ENCODE measurements at places on chromosomes 6 and 20.

DNA sequence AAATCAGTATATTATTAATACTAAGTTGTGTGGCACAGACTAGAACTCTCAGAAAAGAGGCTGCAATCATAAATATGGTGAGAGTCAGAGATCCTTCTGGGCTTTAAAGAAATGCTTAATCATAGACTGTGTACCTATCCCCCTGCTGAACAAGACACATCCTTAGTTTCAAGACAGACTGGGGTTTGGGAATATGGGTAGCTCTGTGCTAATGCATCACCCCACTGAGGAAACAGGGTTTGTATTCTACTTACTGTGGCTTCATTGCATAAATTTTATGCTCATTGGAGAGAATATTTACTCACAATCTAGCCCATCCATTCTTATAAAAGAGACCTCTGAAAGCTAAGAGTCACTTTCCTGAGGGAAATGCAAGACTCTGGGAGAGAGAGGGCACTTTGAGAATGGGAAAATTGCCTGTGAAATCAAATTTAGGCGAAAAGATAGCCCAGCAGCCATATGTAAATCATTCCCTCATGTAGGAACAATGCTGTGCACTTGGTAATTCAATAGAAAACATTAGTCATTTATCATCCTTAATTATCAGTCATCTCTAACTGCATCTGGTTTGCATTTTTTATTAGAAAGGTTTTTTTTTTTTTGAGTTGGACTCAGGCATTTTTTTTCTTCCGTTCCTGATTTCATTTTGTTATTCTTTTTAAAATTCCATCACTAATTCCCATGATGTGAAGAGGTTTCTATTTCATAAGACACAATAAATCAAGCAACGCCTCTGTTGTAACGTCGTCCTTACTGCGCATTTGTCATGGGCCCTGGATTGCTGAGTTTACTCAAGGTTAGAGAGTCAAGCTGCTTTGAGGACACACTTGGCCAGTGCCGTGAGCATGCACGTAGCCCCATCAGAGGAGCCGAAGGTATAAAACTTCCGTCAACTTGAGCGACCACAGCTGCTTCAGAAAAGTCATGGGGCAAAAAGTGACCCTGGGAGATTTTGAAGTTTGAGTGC lies 91.8 kb downstream of the TRMT11 start:
- no peak overlapping the region for H3K27ac ChIP-seq
- H3K36me3 ChIP-seq, result no peaks in the 10 kb centered on the region
- no peak overlapping the region for H3K4me3 ChIP-seq
- DNase-seq, result no peak
- H3K27me3 ChIP-seq, result no peaks in the 10 kb centered on the region

DNA sequence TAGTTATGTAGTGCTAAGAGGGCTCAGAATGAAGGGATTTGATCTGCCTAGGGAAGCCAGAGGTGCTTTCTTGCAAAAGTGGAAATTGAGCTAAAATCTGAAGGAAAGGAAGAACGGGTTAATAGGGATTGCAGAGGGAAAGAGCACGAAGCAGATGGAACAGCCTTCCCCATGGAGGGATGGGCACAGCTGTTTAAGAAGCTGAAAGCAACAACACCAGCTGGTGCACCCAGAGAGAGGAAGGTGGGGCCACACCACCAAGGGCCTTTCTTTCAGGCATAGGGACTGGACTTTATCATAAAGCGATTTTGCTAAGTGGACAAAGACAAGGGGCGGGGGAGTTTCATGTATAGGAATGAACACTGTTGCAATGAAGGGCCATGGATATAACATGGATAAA lies 65.8 kb upstream of the SNRPB2 start:
- no peaks in the 10 kb centered on the region for H3K36me3 ChIP-seq
- H3K4me3 ChIP-seq, result no peak overlapping the region
- no peaks in the 10 kb centered on the region for H3K27me3 ChIP-seq
- H3K27ac ChIP-seq, result no peak overlapping the region

GRCh38 chr20:48668451-48668946 lies 159.3 kb downstream of the PREX1 start:
- DNase-seq, result no peak
- H3K4me3 ChIP-seq, result no peak overlapping the region
- H3K27ac ChIP-seq, result no peak overlapping the region
- H3K4me1 ChIP-seq, result no peaks in the 10 kb centered on the region
- no peaks in the 10 kb centered on the region for H3K27me3 ChIP-seq

GRCh38 chr6:112665114-112665513 lies 318.0 kb downstream of the RFPL4B start:
- H3K4me3 ChIP-seq, result no peak overlapping the region
- H3K27me3 ChIP-seq, result no peaks in the 10 kb centered on the region
- no peaks in the 10 kb centered on the region for H3K4me1 ChIP-seq
- DNase-seq, result no peak

DNA sequence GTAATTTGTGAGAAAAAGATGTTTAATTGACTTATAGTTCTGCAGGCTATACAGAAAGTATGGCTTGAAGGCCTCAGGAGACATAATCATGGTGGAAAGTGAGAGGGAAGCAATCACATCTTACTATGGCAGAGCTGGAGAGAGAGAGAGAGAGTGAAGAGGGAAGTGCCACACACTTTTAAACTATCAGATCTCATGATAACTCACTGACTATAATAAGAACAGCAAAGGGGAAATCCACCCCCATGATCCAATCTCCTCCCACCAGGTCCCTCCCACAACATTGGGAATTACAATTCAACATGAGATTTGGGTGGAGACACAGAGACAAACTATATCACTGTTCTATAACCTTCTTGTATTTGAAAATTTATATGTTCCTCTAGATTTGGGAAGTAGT lies 117.2 kb upstream of the BMP5 start:
- no peak for DNase-seq
- no peak overlapping the region for H3K4me3 ChIP-seq
- H3K4me1 ChIP-seq, result no peaks in the 10 kb centered on the region
- H3K27me3 ChIP-seq, result no peaks in the 10 kb centered on the region

- no peaks in the 10 kb centered on the region for H3K4me1 ChIP-seq
- no peak for DNase-seq
- H3K27ac ChIP-seq, result no peak overlapping the region
- H3K27me3 ChIP-seq, result no peaks in the 10 kb centered on the region
- H3K4me3 ChIP-seq, result no peak overlapping the region
Measured at GRCh38 chr6:3009930-3010329, 10.2 kb downstream of the NQO2 start.

- DNase-seq, result no peak
- H3K36me3 ChIP-seq, result no peaks in the 10 kb centered on the region
- H3K27ac ChIP-seq, result no peak overlapping the region
- H3K4me1 ChIP-seq, result no peaks in the 10 kb centered on the region
- H3K4me3 ChIP-seq, result no peak overlapping the region
Measured at GRCh38 chr6:1757131-1757530, 147.4 kb downstream of the FOXC1 start.

DNA sequence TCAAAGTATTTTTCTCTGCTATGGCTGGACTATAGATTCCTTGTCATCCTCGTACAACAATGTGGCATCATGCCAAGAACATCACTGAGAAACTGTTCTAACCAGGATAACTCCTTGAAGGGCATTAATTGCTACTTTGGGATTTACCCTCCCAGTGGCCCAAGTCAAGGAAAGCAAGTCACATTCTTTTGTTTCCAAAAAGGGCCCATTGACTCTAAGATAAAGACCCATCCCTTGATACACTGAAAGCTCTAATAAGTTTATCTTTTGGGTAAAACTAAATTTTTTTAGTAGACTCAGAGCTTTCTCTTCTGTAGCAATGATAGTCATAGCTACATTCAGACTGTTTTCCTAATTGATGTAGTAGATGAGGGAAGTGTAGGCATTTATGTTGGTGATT lies at the start of gene OR2J3:
OR2J3 (plus strand) TSS at position 301 of the 400 bp plus-strand sequence. CDS start 3,833 bp downstream, outside the sequence.
- H3K4me3 ChIP-seq, result no peak within 1 kb of the TSS
- H3K27ac ChIP-seq, result no peak within 1 kb of the TSS
- no peak for DNase-seq
- H3K36me3 ChIP-seq, result no peaks in the 10 kb centered on the region
- H3K27me3 ChIP-seq, result no peaks in the 10 kb centered on the region
- H3K4me1 ChIP-seq, result no peaks in the 10 kb centered on the region

DNA sequence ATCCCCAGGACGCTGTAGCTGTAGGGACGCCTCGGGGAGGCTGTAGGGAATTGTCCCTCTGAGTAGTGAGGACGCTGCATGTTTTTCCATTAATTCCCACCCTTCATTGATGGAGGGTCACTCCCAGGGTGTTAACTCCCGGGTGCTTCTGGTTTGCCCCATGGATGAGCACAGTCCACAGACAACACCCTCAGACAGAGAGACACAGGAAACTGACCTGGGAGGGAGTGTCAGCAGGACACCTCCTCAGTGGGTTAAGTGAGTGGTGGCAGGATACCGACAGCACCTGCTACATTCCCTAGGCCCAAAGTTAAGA lies 53.5 kb downstream of the LINC00237 start:
- H3K27ac ChIP-seq, result no peak overlapping the region
- H3K4me1 ChIP-seq, result no peaks in the 10 kb centered on the region
- no peak for DNase-seq

GRCh38 chr6:145241039-145241438 lies 494.3 kb downstream of the EPM2A start:
- H3K27ac ChIP-seq, result no peak overlapping the region
- no peak overlapping the region for H3K4me3 ChIP-seq
- no peaks in the 10 kb centered on the region for H3K4me1 ChIP-seq

GRCh38 chr6:117306227-117306790 lies 41.0 kb downstream of the VGLL2 start:
- H3K36me3 ChIP-seq, result no peaks in the 10 kb centered on the region
- no peaks in the 10 kb centered on the region for H3K4me1 ChIP-seq
- H3K27me3 ChIP-seq, result no peaks in the 10 kb centered on the region
- H3K27ac ChIP-seq, result no peak overlapping the region

- DNase-seq, result no peak
- no peaks in the 10 kb centered on the region for H3K27me3 ChIP-seq
- H3K27ac ChIP-seq, result no peak overlapping the region
- H3K4me1 ChIP-seq, result no peaks in the 10 kb centered on the region
Measured at GRCh38 chr6:104572901-104573300, 286.8 kb downstream of the HACE1 start.

DNA sequence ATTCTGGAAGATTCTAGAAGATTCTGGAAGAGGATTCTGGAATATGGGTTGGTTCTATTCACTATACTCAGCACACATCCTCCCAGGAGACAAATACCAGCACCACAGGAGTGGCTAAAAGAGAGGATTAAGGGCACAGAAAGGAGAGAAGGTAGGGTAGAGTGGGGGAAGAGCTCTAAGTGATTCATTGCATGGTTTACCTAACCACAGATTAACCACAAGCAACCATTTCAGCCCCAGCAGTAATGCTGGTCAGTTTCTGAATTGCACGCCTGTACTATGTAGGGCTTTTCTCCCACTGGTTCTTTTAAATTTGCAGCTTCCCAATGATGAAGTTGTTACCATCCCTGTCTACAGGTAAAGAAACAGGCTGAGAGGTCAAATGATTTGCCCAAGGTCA lies 192.7 kb upstream of the PMEPA1 start:
- no peaks in the 10 kb centered on the region for H3K27me3 ChIP-seq
- no peak overlapping the region for H3K27ac ChIP-seq
- no peaks in the 10 kb centered on the region for H3K36me3 ChIP-seq
- no peaks in the 10 kb centered on the region for H3K4me1 ChIP-seq
- no peak for DNase-seq
- H3K4me3 ChIP-seq, result no peak overlapping the region

GRCh38 chr20:54194724-54195438 lies 13.0 kb upstream of the PFDN4 start:
- DNase-seq, result no peak
- H3K27me3 ChIP-seq, result no peaks in the 10 kb centered on the region
- H3K4me1 ChIP-seq, result no peaks in the 10 kb centered on the region
- no peak overlapping the region for H3K4me3 ChIP-seq
- H3K27ac ChIP-seq, result no peak overlapping the region

GRCh38 chr20:56755201-56755600 lies 126.1 kb downstream of the TFAP2C start:
- no peak overlapping the region for H3K27ac ChIP-seq
- H3K4me3 ChIP-seq, result no peak overlapping the region

- H3K27me3 ChIP-seq, result peaks cover 4% of the 10 kb centered on the region
- no peak overlapping the region for H3K27ac ChIP-seq
- H3K4me1 ChIP-seq, result no peaks in the 10 kb centered on the region
- no peaks in the 10 kb centered on the region for H3K36me3 ChIP-seq
- DNase-seq, result no peak
Measured at GRCh38 chr6:16947375-16948015, 154.4 kb upstream of the STMND1 start.

GRCh38 chr6:147839708-147840610 lies 331.5 kb downstream of the SAMD5 start:
- no peaks in the 10 kb centered on the region for H3K27me3 ChIP-seq
- H3K4me1 ChIP-seq, result no peaks in the 10 kb centered on the region
- H3K27ac ChIP-seq, result no peak overlapping the region
- H3K4me3 ChIP-seq, result no peak overlapping the region

DNA sequence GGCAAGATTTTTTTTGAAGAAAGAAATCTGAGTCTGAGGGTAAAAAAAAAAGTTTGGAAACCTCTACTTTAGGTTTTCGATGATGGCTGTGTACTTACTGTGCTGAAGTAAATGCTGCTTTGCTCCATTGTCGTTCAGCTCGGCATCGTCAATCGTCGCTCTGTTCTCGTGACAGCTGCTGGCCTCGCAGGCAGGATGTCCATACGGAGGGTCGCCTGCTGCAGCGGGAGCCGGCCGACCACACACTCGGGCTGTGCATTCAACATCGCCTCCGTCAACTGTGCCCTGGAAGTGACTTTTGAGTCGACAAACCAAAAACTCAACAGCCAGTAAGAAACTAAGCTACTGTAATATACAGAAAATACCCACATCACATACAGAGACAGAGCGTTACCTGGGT lies 53.1 kb upstream of the SMOC2 start:
- H3K27me3 ChIP-seq, result no peaks in the 10 kb centered on the region
- H3K27ac ChIP-seq, result no peak overlapping the region
- DNase-seq, result no peak
- no peaks in the 10 kb centered on the region for H3K4me1 ChIP-seq
- no peak overlapping the region for H3K4me3 ChIP-seq

DNA sequence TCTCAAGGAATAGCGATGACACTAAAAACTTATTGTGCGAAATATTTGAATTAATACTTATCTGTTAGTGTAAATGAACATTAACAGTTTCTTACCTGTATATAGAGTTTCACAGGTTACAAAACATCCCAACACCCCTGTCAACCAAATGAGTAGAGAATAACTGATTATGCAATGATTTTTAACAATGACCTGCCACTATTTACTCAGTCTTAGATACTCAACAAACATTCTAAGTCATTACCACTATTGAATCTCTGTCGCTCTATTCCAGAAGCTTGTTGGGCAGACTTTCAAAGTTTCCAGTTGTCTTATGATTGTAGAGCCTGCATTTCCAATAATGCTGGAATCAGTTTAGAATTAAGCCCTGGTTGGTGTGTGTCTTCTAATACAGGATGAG lies 85.5 kb downstream of the RNF182 start:
- no peaks in the 10 kb centered on the region for H3K27me3 ChIP-seq
- H3K27ac ChIP-seq, result no peak overlapping the region
- H3K36me3 ChIP-seq, result no peaks in the 10 kb centered on the region
- H3K4me1 ChIP-seq, result no peaks in the 10 kb centered on the region

DNA sequence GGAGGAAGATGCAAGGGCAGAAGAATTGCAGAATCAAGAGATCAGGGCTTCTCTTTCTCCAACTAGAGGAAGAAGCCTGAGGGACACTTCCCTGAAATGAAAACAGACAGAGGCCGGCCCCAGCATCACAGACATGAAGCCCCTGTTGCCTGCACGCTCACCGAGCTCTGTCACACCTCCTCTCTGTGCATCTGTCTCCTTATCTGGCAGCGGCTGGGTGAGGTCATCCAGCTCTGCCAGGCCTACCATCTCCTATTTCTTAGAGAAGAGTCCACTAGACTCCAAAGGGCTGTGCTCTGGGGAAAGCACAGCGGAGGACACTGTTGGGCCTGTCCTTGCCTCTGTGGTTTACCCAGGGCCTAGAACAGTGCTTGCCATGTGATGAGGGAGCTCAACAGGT lies 71.9 kb upstream of the MLN start:
- H3K36me3 ChIP-seq, result no peaks in the 10 kb centered on the region
- no peak for DNase-seq
- no peak overlapping the region for H3K27ac ChIP-seq
- no peak overlapping the region for H3K4me3 ChIP-seq
- H3K4me1 ChIP-seq, result no peaks in the 10 kb centered on the region

Measured in naive thymus-derived CD4-positive, alpha-beta T cell (primary cell).